ENCODE measurements at places on chromosomes 5 and 9. TPM values are rescaled to one million over a fixed set of nuclear protein-coding genes. Genes with fewer than 3 reads are reported as not detected.
A peak's percentile ranks its signal among the peaks of the same experiment; 100 is the strongest.

- H3K27ac ChIP-seq: no peak overlapping the region
- H3K36me3 ChIP-seq: no peaks in the 10 kb centered on the region
- DNase-seq: no peak
Observed at GRCh38 chr5:83265318-83265717, 188.0 kb downstream of the XRCC4 start.

The IL5 gene
- total RNA-seq: not detected

The PCDHB16 gene
- not detected for total RNA-seq

GRCh38 chr9:20242510-20243189 lies 379.6 kb downstream of the MLLT3 start:
- H3K27ac ChIP-seq: no peak overlapping the region
- H3K36me3 ChIP-seq: no peaks in the 10 kb centered on the region
- no peak overlapping the region for H3K4me3 ChIP-seq

The ADAMTS6 gene
- 0.93 TPM for total RNA-seq

DNA sequence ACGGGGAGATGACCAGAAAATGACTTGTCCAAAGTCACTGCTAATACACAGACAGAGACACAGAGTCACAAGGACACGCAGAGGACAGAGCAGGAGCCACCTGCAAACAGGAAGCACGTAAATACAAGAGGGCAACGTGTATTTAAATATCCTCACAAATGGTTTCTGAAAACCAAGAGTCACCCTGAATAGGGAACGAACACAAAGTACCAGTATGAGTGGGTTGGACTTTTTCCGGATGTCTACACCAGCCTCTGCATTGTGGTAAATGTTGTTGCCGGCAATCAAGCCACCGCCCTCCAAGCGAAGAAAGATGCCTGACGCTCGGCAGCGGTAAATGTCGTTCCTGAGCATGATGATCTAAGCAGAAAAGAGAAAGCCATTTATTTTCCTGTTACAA lies 44.5 kb downstream of the FBXO10 start:
- H3K27me3 ChIP-seq: no peaks in the 10 kb centered on the region
- no peaks in the 10 kb centered on the region for H3K4me1 ChIP-seq
- no peak overlapping the region for H3K27ac ChIP-seq
- no peaks in the 10 kb centered on the region for H3K36me3 ChIP-seq

DNA sequence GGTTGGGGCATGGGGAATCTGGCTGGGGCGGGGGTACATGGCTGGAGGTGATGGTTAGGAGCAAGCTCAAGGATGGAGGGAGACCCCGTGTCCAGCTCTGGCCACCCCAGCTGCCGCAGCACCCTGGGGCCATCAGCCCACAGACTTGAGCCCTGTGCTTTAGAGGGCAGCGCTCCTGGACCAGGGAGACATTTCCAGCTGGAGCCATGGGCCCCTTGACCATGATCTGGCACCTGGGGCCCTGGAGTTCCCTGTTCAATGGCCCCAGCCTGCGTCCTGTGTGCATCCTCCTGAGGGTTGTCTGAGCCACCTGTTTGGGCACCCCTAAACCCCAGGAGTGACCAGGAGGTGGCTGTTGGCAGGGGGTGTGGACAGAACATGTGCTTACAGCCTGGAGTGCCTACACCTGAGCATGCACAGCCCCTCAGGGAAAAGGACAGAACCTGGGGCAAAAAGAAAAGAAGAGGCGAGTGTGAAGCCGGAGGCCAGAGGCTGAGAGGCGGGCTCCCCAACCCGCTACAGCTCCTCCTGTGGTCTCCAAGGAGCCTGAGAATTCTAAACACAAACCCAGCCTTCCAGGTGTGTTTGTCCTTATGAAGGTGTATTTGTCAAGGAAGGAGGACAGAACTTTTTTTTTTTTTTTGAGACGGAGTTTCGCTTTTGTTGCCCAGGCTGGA lies 126.7 kb downstream of the C9orf50 start:
- peaks cover 76% of the 10 kb centered on the region for H3K4me1 ChIP-seq
- no peak for DNase-seq
- H3K27ac ChIP-seq: peak overlapping the region; percentile 100
- H3K36me3 ChIP-seq: no peaks in the 10 kb centered on the region

DNA sequence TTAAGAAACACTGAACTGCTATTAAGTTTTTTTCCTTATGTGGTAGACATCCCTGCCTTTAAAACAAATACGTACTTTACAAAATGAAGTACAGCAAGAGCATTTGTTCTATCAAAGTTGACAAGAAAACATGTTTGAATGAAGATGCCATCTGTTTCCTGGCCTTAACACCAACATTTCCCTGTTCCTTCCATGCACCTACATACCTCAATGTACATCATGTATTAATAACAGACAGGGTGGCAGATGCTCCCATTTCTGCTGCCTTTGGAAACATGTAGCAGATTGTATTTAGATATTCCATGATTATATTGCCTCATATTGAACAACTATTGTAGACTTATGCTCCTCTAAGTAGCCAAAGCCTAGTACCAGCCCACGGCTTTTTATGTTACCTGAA lies 104.4 kb downstream of the PJA2 start:
- no peak for DNase-seq
- H3K4me1 ChIP-seq: no peaks in the 10 kb centered on the region
- no peak overlapping the region for H3K4me3 ChIP-seq
- H3K27me3 ChIP-seq: no peaks in the 10 kb centered on the region
- no peak overlapping the region for H3K27ac ChIP-seq
- no peaks in the 10 kb centered on the region for H3K36me3 ChIP-seq

- no peak overlapping the region for H3K27ac ChIP-seq
- H3K4me3 ChIP-seq: no peak overlapping the region
- no peak for DNase-seq
Observed at GRCh38 chr5:57586649-57587048, 104.0 kb upstream of the ACTBL2 start.

DNA sequence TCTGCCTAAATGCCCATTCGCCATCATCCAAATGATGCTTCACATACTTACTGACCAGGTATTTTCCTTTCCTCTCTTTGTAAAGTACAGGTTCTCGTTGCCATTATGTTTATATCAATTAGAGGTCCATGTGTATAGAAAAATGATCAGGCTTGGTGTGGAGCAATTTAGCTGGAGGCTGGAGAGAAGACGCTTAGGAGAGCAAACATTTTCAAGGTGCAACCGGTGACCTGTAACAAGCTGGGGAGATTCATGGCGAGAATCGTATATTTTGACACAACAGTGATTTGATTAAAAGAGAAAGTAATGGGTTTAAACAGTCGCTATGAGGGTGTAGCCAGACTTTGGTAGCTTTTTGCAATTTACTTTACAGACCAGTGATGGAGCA lies 170.9 kb upstream of the TBCA start:
- no peaks in the 10 kb centered on the region for H3K36me3 ChIP-seq
- no peaks in the 10 kb centered on the region for H3K4me1 ChIP-seq
- no peaks in the 10 kb centered on the region for H3K27me3 ChIP-seq
- DNase-seq: no peak

DNA sequence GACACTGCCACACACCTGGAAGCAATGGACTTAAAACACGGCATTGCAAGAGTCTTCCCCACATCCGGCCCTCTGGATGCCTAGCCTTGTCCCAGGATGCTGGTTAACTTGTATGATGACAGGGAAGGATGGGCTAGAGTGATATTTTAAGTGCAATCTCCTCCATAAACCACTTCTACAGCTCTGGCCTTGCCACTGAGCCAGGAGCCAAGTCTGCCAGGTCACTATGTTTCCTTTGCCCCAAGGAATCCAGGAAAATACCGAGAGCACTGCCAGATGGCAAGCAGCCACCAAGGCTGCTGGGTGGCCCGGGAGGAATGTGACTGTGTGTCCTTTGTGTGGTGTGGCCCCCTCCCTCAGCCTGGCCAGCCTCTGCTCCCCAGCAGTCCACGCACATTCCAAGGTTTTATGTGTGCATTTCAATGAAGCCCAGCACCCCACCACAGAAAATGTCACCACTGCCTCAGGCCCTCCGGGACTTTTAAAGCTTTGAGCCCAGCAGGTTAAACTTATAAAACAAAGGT lies 106.0 kb downstream of the FRMD3 start:
- H3K4me1 ChIP-seq: peaks cover 10% of the 10 kb centered on the region
- no peaks in the 10 kb centered on the region for H3K36me3 ChIP-seq
- H3K4me3 ChIP-seq: no peak overlapping the region

DNA sequence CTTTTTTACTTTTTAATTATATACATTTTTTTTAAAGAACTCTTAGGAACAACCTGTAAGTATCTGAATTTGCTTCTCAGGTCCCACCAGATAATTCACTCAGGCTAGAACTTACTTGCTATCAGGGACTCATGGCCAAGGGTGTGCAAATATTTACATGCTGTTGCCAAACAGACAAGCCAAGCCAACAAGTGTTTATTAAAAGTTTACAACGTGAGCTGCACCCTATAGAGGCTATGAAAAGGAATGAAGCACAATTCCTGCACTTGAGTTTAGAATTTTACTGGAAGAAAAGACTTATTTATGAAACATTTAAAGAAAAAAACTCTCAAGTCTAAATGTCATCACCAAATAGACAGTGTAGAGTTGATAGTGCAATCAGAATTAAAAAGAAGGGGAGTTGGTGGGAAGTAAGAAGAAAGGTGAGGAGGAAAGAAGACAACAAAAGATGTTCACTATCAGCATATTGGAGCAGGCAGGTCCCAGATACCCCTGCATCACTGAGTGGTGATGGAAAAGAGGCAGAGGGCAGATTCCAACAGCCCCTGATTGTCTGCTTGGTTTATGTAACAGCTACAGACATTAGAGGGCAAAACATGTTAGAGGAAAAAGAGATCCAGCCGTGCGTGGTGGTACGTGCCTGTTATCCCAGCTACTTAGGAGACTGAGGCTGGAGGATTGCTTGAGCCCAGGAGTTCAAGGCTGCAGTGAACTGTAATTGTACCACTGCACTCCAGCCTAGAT lies 32.8 kb downstream of the SH3RF2 start:
- no peak overlapping the region for H3K4me3 ChIP-seq
- H3K27ac ChIP-seq: no peak overlapping the region
- no peak for DNase-seq
- no peaks in the 10 kb centered on the region for H3K27me3 ChIP-seq

The ACSL6 gene
- 2.3 TPM for total RNA-seq

DNA sequence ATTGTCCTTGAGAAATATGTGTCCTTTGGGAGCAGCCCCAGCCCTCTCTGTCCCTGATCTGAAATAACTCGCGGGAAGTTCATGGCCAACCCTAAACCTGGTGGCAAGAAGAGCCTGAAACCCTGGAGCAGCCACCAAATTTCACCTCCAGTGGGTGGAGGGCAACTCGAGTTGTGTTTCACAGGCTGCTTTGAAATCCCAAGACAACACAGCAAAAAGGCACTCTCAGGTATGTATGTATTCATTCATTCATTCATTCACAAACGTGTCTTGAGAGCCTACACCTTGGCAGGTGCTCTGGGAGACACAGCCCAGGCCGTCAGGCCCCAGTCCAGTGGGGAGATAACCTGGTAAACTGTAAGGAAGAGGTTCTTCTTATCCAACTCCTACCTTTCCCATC lies 35.7 kb upstream of the ALDH1B1 start:
- H3K27me3 ChIP-seq: no peaks in the 10 kb centered on the region
- no peak overlapping the region for H3K27ac ChIP-seq
- DNase-seq: no peak
- no peaks in the 10 kb centered on the region for H3K4me1 ChIP-seq
- H3K36me3 ChIP-seq: no peaks in the 10 kb centered on the region

DNA sequence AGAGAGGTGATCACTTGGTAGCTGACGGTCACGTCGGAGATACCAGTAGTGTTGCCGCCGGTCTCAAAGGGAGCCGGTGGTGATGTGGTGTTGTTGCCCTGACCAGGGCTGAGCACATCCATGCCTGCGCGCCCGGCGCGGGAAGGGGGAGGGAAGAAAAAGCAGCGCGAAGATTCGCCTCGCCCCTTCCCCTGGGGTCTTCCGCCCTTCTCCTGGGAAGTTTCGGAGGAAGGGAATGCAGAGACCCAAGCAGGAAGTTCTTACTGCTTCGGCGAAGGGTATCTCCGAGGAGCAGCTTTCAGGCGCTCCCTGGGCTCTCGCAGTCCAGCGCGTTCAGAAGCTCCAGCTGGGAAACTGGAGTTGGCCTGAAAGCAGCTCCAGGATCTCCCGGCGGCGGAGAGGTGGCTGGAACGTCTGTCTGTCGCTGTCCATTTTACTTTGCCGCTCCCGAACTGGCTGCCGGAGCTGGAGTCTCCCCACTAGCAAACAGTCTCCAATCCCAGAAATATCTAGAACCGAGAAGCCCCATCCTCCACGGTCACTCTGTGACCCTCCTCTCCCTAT lies 565 bp downstream of the HTR1A start:
- no peaks in the 10 kb centered on the region for H3K36me3 ChIP-seq
- no peak overlapping the region for H3K27ac ChIP-seq
- H3K4me3 ChIP-seq: no peak overlapping the region
- no peaks in the 10 kb centered on the region for H3K4me1 ChIP-seq
- DNase-seq: no peak

The MIER3 gene
- 21.9 TPM for total RNA-seq

The MAMDC4 gene
- 17.3 TPM for total RNA-seq

GRCh38 chr9:12696931-12697622 lies 3.9 kb downstream of the TYRP1 start:
- no peak overlapping the region for H3K4me3 ChIP-seq
- H3K4me1 ChIP-seq: no peaks in the 10 kb centered on the region
- H3K27ac ChIP-seq: no peak overlapping the region
- H3K27me3 ChIP-seq: 0 out of 2 replicates have a peak, but pooled peaks cover 4% of the 10 kb centered on the region

GRCh38 chr5:135033901-135034235 lies at the start of gene PITX1:
Gene PITX1, minus strand, starts transcription at chr5:135034228. Its CDS starts 347 bp downstream, at chr5:135033881.
- peak within 1 kb of the TSS; percentile 91 for H3K27ac ChIP-seq
- H3K4me1 ChIP-seq: peaks cover 36% of the 10 kb centered on the region
- no peaks in the 10 kb centered on the region for H3K27me3 ChIP-seq
- no peak for DNase-seq
- H3K4me3 ChIP-seq: peak within 1 kb of the TSS; percentile 100
- peaks cover 3% of the 10 kb centered on the region for H3K36me3 ChIP-seq

The AHRR gene
- 12.7 TPM for total RNA-seq

The SIT1 gene
- total RNA-seq: not detected

DNA sequence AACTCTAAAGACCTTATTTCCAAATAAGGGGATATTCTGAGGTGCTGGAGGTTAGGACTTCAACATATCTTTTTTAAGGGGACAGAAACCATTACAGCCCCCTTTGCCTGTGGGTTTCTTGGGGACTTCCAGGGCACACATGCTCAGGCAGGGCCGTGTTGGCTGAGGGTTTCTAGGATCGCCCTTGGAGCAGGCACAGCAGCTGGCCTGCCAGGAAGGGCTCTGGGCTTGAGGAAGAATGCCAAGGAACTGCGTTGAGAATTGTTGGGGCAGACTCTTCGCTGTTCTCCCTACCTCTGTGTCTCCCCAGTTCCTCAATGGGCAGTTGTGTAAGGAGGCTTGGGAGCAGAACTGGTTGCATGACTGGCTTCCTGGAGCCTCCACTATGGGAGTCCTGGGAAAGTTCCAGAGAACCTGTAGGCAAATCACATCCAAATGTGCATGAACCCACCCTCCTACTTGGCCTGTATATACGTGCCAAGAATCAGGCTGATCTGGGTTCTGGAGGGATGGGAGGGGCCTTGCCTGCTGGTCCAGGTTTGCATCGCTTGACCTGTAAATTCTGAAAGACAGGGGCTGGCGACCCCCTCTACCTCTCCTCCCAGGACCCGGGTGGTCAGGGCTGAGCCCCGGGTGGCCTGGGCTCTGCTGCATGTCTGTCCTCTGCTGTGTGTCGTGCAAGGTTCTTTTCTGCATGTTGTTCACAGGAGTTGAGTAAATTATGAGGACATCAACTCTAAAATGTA lies 65.5 kb downstream of the HSPA4 start:
- no peak for DNase-seq
- H3K36me3 ChIP-seq: no peaks in the 10 kb centered on the region

Data from HCT116 (cell line).